Immature natural killer cell (primary cell): ENCODE measurements at places on chromosomes 7 and 10. TPM values are rescaled to one million over a fixed set of nuclear protein-coding genes. Genes with fewer than 3 reads are reported as not detected.

DNA sequence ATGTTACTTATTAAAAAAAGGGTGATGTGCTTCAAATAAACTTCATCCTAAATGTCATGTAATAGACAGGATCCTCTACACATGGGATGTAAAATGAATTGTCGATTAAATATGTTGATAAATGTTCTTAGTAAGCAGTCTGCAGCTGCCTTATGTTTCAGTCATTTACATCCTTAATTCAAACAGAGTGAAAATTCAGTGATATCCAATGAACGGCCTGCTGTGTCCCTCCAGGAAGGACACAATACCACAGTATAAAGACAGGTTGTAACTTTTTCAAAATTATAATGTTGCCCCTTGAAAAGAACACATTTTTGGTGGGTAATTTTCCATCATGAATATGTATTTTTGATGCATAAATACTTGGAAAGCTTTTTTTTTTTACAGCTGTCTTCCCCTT, 266.5 kb upstream of the SEMA3A start:
- DNase-seq, result no peak
- no peak overlapping the region for H3K27ac ChIP-seq
- no peaks in the 10 kb centered on the region for H3K27me3 ChIP-seq
- no peaks in the 10 kb centered on the region for H3K4me1 ChIP-seq
- no peaks in the 10 kb centered on the region for H3K36me3 ChIP-seq
- H3K4me3 ChIP-seq, result no peak overlapping the region

The PKD2L1 gene
- polyA plus RNA-seq, result not detected

The LIPM gene
- not detected for polyA plus RNA-seq

DNA sequence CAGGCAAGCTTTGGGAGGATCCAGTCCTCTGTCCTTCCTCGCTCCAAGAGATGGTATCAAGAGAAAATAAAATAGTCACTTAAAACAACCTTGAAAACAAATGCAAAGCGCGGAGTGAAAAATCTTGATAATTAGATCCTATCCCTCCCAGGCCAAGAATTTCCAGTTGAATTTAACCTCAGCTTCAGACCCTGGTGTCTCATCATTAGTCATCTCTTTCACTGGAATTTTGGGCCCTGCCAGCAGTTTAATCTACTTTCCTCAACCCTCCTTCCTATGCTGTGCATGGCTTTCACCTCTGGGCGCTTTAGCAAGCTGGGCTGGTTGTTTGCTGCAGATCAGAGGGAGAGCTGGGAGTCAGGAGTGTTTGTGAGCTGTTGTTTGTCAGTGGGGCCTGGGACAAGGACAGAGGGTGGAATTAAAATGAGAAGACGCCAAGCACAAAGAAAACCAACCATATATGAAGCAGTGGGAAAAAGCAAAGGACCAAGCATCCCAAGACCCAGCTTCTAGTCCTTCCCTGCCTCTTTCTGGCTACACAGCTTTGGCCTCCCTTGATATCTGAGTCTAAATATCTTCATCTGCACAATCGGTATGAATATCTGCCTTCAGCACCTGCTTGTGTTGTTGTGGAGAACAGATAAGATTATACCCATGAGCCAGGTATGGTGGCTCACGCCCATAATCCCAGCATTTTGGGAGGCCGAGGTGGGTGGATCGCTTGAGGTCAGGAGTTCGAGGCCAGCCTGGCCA, 13.5 kb downstream of the MYOF start:
- no peak overlapping the region for H3K4me3 ChIP-seq
- no peak for DNase-seq
- H3K27me3 ChIP-seq, result no peaks in the 10 kb centered on the region
- H3K27ac ChIP-seq, result no peak overlapping the region

GRCh38 chr7:149569025-149569725, 71.6 kb upstream of the ZNF746 start:
- H3K27me3 ChIP-seq, result no peaks in the 10 kb centered on the region
- H3K4me3 ChIP-seq, result no peak overlapping the region
- peak overlapping the region; percentile 50 for H3K27ac ChIP-seq
- peaks cover 37% of the 10 kb centered on the region for H3K36me3 ChIP-seq
- DNase-seq, result no peak
- peaks cover 21% of the 10 kb centered on the region for H3K4me1 ChIP-seq

GRCh38 chr7:149882248-149883047, 8.7 kb downstream of the ATP6V0E2 start:
- H3K4me3 ChIP-seq, result no peak overlapping the region
- no peak overlapping the region for H3K27ac ChIP-seq
- peaks cover 5% of the 10 kb centered on the region for H3K36me3 ChIP-seq
- H3K27me3 ChIP-seq, result no peaks in the 10 kb centered on the region

The UTF1 gene
- not detected for polyA plus RNA-seq

GRCh38 chr7:130150587-130150986, 54.6 kb downstream of the TMEM209 start:
- peaks cover 12% of the 10 kb centered on the region for H3K27me3 ChIP-seq
- no peak overlapping the region for H3K4me3 ChIP-seq
- H3K27ac ChIP-seq, result no peak overlapping the region

The BCL7B gene
- polyA plus RNA-seq, result 103 TPM

DNA sequence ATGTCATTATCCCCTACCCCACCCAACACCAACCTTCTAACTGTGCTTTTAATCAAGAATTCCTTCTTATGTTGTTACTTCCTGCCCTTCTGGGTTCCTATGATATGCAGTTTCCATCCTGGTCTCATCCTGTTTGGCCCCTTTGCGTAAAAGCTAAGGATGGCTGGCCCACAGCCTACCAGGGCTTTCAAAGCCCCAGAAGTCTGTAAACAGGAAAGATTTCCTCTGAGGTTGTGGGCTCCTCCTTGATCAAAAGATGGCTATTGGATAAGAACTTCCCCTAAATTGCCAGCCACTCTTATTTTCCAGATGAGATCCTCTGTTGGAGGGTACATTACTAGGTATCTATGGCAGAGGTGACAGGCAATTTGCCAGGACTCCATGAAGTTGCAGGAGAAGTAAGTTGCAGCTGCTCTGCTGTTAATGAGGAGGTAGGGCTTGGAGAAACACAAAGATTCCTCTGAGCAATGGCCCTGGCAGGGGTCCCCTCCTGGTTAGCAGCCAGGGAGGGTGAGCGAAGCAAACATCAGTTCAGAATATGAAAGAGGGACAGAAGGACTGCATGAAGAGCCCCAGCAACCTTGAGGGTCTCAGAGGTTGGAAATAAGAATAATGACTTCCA, 32.1 kb downstream of the NRP1 start:
- H3K4me1 ChIP-seq, result no peaks in the 10 kb centered on the region
- no peak overlapping the region for H3K27ac ChIP-seq
- H3K4me3 ChIP-seq, result no peak overlapping the region

The TMEM176B gene
- not detected for polyA plus RNA-seq

The ERVW-1 gene
- not detected for polyA plus RNA-seq

- no peaks in the 10 kb centered on the region for H3K4me1 ChIP-seq
- no peak overlapping the region for H3K4me3 ChIP-seq
- H3K27me3 ChIP-seq, result no peaks in the 10 kb centered on the region
- DNase-seq, result no peak
- H3K27ac ChIP-seq, result no peak overlapping the region
Observed at GRCh38 chr7:94216944-94217461, 177.7 kb upstream of the COL1A2 start.

DNA sequence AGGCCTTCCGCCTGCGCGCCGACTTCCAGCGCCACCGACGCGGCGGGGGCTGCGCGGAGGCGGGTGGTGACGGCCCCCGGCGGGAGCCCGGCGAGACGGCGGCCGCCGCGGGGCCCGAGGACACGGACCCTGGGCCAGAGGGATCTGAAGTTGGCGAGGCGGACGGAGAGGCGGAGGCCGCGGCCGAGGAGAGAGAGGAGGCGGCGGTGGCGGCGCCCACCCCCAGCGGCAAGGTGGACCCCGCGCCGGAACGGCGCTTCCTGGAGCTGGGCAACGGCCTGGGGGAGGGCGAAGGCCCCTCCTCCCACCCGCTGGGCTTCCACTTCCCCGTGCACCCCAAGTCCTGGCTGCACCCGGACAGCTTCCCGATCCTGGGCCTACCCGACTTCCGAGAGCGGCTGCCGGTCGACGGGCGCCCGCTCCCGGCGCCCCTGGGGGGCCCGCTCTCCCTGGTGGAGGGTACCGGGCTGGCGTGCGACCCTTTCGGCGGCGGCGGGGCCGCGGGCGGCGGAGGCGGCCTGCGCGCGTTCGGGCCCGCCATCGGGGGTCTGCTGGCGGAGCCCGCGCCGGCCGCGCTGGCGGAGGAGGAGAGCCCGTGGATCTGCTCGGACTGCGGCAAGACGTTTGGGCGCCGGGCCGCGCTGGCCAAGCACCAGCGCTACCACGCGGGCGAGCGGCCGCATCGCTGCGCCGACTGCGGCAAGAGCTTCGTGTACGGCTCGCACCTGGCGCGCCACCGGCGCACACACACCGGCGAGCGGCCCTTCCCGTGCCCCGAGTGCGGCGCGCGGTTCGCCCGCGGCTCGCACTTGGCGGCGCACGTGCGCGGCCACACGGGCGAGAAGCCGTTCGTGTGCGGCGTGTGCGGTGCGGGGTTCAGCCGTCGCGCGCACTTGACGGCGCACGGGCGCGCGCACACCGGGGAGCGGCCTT, 16.2 kb downstream of the ZNF316 start:
- peaks cover 27% of the 10 kb centered on the region for H3K36me3 ChIP-seq
- no peak for DNase-seq
- H3K4me1 ChIP-seq, result no peaks in the 10 kb centered on the region
- peaks cover 5% of the 10 kb centered on the region for H3K27me3 ChIP-seq

DNA sequence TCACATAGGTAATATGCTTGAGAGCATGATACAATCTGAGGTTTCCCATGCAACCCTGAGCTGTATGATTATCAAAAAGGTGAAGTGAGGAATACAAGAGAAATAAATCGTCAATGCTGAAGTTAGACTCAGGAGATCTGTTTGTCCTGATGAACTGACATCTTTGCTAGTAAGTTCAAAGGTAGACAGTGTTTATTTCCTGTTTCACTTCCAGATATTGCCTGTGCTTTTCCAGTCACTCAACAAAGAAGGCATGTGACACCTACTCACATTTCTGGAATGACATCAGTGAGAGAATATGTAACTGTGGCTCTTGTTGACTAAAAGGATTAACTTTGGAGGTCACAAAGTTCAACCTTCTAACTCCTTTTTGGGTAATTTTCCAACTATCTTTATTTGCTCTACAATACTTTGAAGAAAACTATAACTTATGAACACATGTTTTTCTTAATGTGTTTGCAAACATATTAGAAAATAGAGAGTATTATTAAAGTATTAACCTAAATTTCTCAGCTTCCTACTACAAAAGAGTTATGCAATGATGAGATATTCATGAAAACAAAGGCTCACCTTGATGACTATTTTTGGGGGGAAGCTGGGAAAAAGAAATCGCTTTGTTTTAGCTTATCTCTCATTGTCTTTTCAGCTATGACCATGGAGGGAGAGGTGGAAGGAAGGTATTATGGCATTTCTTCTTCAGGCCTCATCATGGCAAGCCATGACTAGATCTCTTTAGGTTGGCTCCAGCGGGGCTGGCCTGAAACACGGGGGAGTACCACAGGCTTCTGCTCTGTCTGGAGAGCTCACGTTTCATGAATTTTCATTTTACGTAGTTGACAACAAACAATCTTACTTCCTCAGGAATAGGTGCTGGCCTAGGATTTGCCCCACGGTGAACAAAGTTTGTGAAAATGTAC, 214.7 kb upstream of the SLC26A5 start:
- H3K27me3 ChIP-seq, result peaks cover 3% of the 10 kb centered on the region
- H3K4me1 ChIP-seq, result no peaks in the 10 kb centered on the region
- no peak overlapping the region for H3K4me3 ChIP-seq
- DNase-seq, result no peak
- H3K36me3 ChIP-seq, result no peaks in the 10 kb centered on the region
- no peak overlapping the region for H3K27ac ChIP-seq

The GPER1 gene
- polyA plus RNA-seq, result not detected

DNA sequence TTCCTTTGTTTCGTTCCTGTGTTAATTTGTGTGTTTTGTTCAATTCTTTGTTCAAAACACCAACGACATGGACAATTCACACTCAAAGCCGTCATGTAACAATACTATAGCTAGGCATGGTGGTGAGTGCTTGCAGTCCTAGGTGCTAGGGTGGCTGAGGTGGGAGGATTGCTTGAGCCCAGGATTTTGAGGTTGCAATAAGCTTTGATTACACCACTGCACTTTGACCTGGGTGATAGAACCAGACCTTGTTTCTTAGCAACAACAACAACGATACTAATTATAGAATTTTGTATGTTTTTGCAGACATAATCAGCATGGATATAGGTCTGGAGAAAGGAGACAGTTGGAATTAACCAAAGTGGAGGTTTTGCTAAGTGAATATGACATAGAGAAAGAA, 936.2 kb downstream of the PCDH15 start:
- DNase-seq, result no peak
- no peak overlapping the region for H3K4me3 ChIP-seq
- H3K27ac ChIP-seq, result no peak overlapping the region
- H3K36me3 ChIP-seq, result no peaks in the 10 kb centered on the region
- H3K4me1 ChIP-seq, result no peaks in the 10 kb centered on the region

The RSPH10B gene
- not detected for polyA plus RNA-seq

DNA sequence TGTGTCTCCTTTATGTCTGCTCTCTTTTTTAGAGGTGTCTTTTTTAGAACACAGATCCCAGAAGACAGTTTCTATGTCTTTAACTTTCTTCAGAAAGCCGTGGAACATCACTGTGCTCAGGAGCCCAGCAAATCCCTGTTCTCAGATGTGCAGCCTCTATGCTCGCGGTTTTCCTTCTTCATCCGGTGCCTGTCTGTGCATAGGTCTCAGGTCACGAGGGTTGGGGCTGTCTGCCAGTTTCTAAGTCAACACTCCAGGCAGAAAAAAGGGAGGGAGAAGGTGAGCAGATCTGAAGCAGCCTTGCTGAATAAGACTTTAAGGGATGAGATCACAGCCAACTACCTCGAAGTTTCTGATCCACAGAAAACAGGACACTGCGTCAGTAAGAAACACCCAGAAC, 68.5 kb downstream of the CRTAC1 start:
- H3K27ac ChIP-seq, result no peak overlapping the region
- no peaks in the 10 kb centered on the region for H3K36me3 ChIP-seq
- H3K4me1 ChIP-seq, result no peaks in the 10 kb centered on the region
- DNase-seq, result no peak

The MNX1 gene
- not detected for polyA plus RNA-seq

DNA sequence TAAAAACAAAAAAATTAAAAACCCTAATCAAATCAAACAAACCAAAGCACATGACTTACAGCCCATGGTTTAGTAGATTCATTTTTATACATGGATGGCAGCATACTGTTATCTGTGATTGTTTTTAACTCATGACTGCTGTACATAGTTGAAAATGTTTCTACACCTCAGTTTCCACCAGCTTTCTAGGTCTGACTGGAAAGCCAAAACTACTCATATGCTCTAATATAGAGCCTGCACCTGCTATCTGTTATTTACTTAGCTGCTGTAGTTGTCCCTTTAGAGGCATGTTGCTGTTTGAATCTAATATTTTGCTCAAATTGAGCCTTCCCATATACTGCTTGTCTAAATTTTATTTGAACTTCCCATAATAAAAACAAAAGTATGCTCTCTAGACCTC, 289.9 kb upstream of the LRRN3 start:
- peaks cover 4% of the 10 kb centered on the region for H3K27me3 ChIP-seq
- no peak overlapping the region for H3K4me3 ChIP-seq
- H3K27ac ChIP-seq, result no peak overlapping the region
- no peaks in the 10 kb centered on the region for H3K4me1 ChIP-seq
- H3K36me3 ChIP-seq, result no peaks in the 10 kb centered on the region
